ENCODE measurements at places on chromosomes 3 and 15. TPM values are rescaled to one million over a fixed set of nuclear protein-coding genes. Genes with fewer than 3 reads are reported as not detected.

- DNase-seq: no peak
Measured at GRCh38 chr3:64291956-64292355, 66.7 kb upstream of the PRICKLE2 start.

GRCh38 chr15:51390966-51391422 lies 49.5 kb downstream of the GLDN start:
- DNase-seq: no peak

CRABP1 gene
- not detected for polyA plus RNA-seq

ZIC4 gene
- polyA plus RNA-seq: not detected

CASR gene
- polyA plus RNA-seq: not detected

ABI3BP gene
- polyA plus RNA-seq: 0.68 TPM

MESP2 gene
- polyA plus RNA-seq: 1.2 TPM

DNA sequence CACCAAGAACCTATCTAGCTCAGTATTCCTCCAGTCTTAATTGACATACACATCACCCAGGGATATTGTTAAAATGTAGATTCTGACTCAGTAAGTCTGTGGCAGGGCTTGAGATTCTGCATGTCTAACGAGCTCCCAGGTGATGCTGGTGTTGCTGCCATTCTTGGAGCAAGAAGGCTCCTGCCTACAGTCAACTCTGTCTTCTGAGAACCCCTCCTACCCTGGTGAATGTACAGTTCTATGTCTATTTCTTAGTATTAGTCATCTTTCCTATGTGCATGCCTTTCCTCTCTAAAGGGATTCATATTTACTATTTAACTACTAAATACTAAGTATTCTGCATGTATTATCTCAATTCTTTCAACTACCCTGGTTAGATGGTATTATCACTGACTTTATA lies 268.7 kb downstream of the EDEM1 start:
- DNase-seq: no peak

ZKSCAN7 gene
- 0.77 TPM for polyA plus RNA-seq

DNA sequence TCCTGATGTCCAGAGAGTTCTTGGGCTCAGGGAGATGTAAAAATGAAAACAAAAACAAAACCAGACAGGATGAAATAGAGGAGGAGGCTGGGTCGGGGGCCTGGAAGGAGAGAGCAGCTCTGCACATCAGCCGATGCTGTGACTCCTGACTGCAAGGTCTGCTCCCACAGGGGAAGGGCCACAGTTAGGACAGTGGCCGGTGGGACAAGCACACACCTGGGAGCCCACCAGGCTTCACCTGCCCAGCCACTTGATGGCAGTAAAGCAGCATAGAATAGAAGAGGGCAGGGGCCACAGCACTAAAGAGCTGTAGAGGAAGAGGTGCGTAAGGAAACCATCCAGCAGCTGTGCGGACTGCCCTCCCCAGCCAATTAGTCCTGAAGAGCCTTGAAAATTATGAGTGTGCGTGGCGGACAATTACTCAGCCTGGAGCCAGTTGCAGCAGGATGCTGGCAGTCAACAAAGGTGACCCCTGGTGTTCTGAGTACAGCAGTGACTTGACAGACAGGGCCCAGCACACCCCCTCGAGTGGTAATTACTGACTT lies 29.8 kb downstream of the ALS2CL start:
- no peak for DNase-seq

GRCh38 chr3:141096164-141096563 lies 45.0 kb downstream of the SPSB4 start:
- no peak for DNase-seq

- peak; percentile 72 for DNase-seq
Measured at GRCh38 chr3:161069511-161070251, 35.5 kb downstream of the B3GALNT1 start.

- no peak for DNase-seq
Measured at GRCh38 chr15:58448331-58448730, 16.5 kb downstream of the LIPC start.

GRCh38 chr3:176005564-176005963 lies 1146.4 kb downstream of the NAALADL2 start:
- no peak for DNase-seq

KCNAB1 gene
- polyA plus RNA-seq: 0.15 TPM

DNA sequence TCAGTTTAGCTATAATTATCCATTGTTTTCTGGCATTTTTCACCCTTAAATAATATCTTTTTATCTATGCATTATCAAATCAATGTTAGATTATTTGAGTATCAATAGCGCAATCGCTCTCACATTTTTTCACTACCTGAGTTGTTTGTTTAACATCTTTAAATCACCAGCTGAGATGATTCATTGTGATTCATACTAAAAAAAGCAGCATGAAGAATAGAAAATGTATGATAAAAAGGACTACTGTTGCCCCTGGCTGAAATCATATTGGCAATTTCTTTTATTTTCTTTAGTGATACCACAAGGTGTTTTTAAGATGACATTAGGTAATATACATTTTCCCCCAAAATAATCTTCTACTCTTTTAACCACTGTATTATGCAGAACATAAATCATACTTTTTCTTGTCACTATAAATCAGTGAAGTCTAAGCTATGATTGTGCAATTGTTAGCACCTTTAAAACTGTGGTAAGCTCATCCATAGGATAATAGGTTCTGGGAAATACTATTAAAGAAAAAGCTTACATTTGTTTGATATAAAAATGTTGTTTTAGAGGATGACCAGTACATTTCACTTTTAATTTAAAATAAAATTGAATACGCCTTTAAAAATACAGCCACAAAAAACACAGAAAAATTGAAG lies 889.1 kb downstream of the NAALADL2 start:
- DNase-seq: peak; percentile 47

DNA sequence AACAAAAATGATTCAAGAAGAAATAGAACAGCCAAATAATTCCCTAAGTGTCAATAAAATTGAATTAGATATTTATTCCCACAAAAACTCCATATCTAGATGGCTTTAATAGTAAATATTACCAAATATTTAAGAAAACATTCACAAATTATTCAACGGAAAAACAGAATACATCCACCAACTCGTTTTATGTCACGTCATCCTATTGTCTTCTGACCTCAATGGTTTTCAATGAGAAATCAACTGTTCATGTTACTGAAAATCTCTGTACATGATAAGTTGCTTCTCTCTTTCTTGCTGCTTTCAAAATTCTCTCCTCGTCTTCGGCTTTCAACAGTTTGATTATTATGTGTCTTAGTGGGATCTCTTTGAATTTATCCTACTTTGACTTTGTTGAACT lies 17.1 kb upstream of the FBXL2 start:
- DNase-seq: no peak

DNA sequence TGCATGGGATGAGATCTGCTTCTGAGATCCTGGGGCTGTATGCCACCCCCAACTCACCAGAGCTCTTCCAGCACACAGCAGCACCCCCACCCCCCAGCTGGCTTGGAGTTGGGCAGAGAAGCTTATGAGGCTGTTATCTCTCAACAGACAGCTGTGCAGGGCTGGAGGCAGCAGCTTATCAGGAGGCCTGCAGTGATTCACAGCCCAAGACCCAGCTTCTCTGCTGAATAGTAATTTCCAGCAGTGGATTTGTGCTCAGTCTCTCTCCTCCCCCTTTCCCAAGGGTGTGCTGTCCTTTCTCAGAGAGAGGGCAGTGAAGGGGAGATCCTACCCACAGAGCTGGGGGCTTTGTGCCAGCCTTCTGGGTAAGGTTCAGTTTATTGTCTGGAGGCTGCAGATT lies 2.1 kb downstream of the RPP25 start:
- DNase-seq: no peak

- no peak for DNase-seq
Measured at GRCh38 chr15:85837881-85838280, 43.2 kb upstream of the KLHL25 start.

DNA sequence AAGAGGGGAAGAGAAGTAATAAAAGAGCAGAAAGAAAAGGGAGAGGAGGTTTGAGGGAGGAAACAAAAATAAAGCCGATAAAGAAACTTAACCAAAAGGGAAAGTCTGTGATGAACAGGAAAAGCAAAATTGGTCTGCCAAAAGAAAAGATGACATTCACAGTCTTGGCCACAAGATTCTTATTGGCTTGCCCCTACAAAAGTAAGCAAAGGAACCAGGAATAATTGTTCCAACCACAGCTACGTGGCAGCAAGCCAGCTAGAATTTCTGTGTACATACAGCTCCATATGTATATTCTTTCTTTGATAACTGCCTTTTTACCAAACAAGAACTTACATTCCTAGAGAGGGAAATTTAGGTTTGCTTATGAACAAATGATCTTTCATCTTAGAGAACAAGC lies 79.6 kb downstream of the MLH1 start:
- no peak for DNase-seq

DNA sequence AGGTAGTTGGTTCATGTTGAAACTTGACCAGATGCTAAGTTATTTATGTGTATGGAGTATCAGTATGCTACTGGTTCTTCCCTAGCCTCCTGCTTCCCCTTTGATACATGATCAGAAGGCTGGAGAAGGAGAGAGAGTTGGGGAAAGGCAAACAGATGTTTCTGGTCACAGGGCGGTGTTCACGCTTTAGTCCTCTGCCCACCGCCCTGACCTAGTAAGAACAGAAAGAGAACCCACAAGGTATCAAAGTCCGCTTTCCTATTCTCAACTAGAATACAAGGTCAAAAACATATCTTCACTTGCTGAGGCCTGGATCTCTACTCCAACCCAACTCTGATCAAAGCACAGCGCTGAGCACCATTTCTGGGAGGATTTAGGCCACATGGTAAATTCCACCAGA lies 55.5 kb downstream of the NCEH1 start:
- no peak for DNase-seq

- DNase-seq: no peak
Measured at GRCh38 chr15:61382927-61383326, 153.8 kb upstream of the RORA start.

DNA sequence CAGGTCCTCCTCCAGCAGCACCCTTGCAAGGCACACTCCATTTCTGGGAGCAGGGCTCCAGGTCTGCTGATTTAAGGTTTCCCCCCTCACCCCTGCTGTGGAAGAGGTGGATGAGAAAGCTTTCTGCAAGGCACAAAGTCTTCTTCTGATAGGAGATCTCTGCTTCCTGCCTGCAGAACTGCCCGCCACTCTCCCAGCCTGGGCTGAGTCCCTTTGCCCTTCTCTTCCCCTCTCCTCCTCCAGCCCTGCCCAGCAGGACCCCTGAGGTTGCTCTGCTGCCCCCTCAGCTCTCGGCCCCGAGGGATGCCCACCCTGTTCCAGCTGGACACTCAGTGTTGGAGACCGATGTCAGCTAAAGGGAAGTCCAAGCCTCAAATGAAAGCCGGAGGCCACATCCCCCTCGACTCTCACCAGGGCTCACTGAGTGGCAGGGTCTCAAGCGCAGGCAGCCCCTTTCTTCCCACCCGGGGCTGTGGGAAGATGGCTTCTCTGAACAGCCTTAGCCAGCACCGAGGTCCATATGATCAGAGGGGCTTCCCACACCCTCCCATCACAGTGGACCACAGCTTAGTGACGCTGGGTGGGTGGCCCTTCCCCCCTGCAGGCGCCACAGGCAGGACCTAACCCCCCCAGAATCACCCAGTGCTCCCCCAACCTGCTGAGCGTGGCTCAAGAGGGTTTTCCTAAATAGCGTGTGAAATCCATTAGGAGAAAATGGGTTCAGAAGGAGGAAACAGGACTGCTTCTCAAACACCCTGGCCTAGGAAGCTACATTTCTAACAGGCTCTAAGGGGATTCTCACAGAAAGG lies 4.0 kb downstream of the ATP10A start:
- DNase-seq: no peak

PIERCE2 gene
- polyA plus RNA-seq: 1.4 TPM

TNFAIP8L3 gene
- 0.17 TPM for polyA plus RNA-seq

DNA sequence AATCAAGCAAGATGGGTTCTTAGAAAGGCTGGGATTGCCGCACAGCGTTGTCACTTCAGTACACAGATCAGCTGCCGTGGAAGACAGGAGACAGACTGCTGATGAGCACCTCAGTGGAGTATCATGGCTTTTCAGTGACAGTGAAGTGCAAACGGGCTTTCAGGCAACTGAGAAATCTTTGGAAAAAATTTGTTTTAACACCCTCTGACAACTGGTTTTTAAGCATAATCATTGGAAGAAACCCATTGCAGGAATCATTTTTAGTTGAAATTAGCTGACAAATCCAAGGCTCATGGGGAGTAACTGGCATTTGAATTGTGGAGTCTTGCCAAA lies 418.8 kb downstream of the OTOL1 start:
- no peak for DNase-seq

GRCh38 chr3:49840388-49840787 lies 16.0 kb downstream of the TRAIP start:
- no peak for DNase-seq

- no peak for DNase-seq
Measured at GRCh38 chr15:48001393-48002039, 119.3 kb upstream of the SLC24A5 start.

WWTR1 gene
- 12.6 TPM for polyA plus RNA-seq

DNA sequence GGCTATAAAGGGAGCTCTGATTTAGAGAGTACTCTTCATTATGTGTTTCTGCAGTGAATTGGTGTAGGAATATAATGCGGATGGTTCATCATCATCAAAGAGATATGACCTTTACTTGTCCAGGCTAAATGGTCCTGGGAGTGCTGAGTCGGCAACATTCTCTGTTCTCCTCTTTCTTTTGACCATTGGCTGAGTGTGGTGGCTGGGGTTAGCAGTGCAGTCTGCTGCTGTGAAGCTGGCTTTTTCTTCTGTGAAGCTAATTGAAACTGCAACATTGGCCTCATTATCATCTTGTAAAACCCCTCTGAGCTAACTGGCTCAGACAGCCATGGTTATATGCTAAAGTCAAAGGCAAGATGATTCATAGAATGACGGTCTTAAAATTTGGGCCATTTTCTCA lies 83.8 kb downstream of the THRB start:
- no peak for DNase-seq

DNA sequence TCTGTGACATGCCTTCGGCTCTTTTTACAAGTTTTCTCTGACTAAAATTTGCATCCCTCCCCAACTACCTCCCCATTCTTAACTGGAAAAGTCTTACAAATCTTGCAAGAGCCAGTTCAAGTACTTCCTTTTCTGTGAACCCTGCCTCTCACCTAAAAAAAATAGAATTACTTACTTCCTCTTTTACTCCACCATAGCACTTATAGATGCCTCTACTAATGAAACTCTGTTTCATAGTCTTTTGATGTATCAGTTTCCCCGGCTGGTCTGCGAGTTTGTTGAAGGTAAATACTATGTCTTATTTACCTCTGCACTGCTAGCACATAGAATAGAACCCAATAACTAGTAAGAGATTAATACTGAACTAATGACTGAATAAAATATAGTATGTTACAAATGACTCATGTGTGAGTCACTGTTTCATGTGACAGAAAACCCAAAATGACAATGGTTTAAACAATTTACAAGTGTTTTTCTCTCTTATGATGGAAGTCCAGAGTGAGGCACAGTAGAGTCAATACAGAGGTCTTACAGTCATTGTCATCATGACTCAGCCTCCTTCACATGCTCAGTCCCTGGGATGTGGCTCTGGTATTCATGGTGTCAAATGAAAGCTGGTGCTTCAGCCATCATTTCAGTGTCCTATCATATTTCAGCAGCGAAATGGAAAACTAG lies 393.5 kb downstream of the RSL24D1 start:
- peak; percentile 8 for DNase-seq

B3GNT5 gene
- polyA plus RNA-seq: 17.6 TPM

DNA sequence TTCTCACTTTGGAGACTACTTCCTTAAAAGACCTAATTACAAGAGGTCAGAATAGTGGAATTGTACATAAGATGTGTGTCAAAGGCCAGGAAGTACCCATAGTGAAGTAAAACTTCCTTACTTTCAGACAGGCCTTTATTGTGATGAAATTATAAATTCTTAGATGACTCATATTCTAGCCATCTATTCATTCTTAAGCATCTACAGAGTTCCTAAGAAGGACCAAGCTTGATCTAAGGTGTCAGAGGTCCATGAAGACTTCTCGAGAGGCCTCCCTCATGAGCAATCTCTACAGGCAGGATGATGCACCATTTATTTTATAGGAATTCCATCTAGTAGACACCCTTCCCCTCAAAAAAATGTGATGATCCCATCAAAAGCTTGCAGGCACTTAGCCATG lies 493.3 kb downstream of the MAGI1 start:
- peak; percentile 45 for DNase-seq

FEZF2 gene
- polyA plus RNA-seq: not detected

Data from foreskin keratinocyte (primary cell).